AG04450 (cell line): ENCODE measurements at places on chromosomes 3 and 15. TPM values are rescaled to one million over a fixed set of nuclear protein-coding genes. Genes with fewer than 3 reads are reported as not detected.

- DNase-seq, result no peak
Measured at GRCh38 chr3:140529096-140529495, 148.8 kb upstream of the TRIM42 start.

GRCh38 chr3:154842536-154842935 lies 237.6 kb upstream of the MME start:
- DNase-seq, result no peak

DNA sequence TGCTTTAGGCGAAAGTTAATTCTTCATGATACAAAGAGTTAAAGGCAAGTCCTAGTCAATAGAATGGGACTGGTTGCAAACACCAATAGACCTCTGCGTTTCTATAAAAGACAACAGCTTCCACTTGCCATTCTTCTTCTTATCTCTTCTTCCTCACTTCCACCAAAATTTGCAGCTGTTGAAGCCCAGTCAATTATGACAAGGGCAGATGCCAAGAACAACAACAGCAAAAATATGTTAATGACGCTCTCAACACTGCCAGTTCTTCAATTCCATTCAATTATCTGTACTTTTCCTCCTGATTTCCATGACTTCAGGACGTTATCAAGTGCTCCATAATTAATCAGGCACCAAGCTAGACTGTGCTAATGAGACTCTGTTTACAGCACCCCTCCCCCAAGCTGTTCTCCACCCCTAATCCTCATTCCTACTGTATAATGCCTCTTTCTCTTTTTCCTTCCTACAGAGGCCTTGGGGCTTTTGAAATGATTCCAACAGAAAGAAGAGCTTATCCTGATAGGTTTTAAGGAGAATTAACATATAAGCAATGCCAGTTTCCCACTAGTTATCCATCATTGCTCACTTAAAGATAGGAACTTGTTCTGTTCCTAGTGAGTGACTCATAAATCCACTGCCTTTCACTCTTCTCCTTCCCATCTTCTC lies 1160.5 kb downstream of the IGSF11 start:
- DNase-seq, result no peak

DNA sequence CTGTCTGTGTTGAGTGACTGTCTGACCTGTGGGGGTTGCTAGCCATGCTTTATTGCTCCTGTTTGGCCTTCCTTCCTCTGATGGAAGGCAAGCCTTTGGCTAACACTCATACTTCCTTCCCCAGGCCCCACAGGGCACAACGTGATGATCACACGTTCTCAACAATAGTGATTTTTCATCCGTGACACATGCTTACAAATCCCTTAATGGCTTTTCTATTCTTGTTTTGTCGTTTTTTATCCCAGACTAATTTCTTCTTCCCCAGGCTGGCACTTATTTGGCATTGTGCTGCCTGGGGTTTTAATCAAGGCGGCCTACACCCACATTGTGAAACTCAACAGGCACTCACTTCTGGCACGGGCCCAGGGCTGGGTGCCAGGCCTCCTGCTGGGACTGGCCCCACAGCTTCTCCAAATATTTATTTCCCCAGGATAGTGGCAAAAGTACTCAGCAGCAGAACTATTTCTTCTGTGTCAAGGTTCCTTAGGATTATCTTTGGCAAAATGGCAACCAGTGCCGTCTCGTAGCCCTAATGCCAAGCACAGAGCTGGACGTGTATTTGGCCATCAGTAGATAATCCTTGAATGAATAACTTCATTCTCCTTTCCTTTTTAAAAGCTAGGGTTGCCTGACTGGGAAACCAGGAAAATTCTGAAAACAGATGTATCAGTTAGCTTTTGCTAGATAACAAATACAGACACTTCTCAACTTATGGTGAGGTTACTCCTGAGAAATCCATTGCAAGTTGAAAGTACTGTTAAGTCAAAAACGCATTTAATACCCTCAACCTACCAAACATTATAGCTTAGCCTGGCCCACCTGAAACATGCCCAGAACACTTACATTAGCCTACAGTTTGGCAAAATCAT lies 30.6 kb downstream of the CMTM7 start:
- no peak for DNase-seq

- no peak for DNase-seq
Measured at GRCh38 chr3:71585131-71585530, 1.6 kb upstream of the FOXP1 start.

DNA sequence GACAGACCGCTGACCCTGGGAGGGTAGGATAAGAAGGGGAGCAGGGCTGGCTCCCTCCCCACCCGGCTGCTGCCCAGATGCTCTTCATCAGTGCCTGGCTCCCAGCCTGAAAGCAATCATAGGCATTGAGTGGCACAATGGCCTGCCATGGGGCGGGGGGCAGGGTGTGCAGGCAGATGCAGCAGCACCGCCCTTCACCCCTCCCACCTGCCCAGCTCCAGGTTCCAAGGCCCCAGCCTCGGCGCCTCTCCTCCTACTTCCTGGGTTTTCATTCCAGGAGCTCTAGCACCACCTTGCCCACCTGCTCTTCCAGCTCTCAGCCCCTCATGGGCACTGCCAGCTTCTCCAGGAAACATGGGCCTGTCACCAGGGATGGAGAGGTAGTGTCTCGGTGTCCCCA lies 101.7 kb downstream of the MEGF11 start:
- no peak for DNase-seq

GRCh38 chr3:172517859-172518466 lies 5.3 kb downstream of the TNFSF10 start:
- no peak for DNase-seq

GRCh38 chr3:143707848-143708247 lies 140.4 kb downstream of the SLC9A9 start:
- DNase-seq, result no peak

GRCh38 chr15:66188464-66188863 lies 65.1 kb downstream of the MEGF11 start:
- DNase-seq, result no peak

GRCh38 chr3:111156517-111156916 lies 84.9 kb downstream of the NECTIN3 start:
- DNase-seq, result no peak

DNA sequence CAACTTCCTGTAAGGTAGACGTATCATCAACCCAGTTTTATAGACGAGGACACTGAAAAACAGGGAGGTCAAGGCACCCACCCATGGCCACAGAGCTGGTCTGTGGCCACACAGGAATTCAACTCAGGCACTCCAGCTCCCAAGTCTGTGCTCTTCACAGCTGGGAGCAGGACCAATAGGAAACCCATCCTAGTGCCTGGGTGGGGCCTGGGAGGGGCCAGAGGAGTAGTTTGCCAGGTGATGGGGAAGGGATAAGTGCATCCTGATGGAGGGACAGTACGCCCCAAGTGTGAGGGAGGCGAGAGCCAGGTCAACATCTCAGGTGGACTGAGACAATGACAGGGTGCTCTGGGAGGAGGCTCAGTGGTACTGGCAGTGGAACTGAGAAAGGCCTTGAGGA lies 22.0 kb downstream of the KIF9 start:
- DNase-seq, result no peak

The FSD2 gene
- polyA plus RNA-seq, result not detected in 2 replicates

The CCR4 gene
- not detected in 2 replicates for polyA plus RNA-seq
